ENCODE measurements at places on chromosomes 5 and 9. TPM values are rescaled to one million over a fixed set of nuclear protein-coding genes. Genes with fewer than 3 reads are reported as not detected.
A peak's percentile ranks its signal among the peaks of the same experiment; 100 is the strongest.

SLC38A9 gene
- total RNA-seq = 40.2 TPM

NSUN2 gene
- total RNA-seq = 81.8 TPM

BRINP1 gene
- total RNA-seq = 0.11 TPM

LRRC14B gene
- not detected for total RNA-seq

SPTLC1 gene
- total RNA-seq = 119 TPM

DNA sequence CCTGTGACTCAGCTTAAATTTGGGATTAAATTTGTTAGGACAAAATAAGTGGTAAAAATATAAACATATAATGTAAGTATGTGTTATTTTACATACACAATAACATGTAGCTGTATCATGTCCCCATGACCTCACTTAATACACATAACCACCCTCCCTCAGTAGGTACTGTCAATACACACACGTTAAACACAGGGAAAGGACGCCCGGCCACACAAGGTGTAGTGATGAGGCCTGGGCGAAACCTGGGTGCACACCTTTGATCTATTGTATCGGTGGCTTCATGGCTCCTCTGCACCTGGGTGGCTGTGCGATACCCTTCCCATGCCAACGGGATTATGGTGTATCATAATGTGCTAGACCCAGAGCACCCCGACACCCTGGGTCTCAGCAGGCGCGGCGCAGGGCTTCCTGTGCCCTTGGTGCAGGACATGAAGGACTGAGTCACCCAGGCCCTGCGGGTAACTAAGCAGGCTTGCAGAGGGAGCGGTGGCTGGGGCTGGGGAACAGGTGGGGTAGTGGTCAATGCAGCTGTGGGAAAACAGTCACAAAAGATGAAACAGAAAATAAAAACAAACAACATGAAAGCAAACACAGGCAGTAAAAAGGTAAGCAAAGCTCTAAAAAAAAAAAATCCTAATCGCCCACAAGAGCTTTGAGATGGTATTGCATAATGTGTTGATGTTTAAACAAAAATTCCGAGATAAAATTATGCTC lies 127.5 kb upstream of the RETREG1 start:
- DNase-seq = no peak

DNA sequence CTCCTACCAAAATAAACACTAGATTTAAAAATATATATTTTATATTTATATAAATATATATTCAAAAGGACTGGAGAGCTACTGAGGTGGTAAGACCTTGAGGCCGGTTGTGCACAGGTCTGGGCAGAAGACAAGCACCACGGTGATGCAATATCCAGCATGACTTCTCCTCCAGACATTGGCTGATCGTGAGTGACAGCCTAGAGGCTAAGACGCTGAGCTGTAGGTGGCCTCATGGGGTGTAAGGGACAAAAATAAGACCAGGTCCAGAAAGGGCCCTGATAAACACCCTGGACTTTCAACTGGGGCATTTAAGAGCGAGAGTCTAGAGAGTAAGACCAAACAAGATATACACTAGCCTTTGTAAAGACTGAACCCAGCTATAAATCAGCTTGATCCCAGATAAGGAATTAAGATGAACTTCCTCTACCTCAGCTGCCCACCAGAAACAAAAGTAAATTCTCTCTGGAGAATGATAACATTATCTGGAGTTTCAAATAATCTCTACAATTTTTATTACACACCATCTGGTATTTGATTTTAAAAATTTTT lies 14.2 kb upstream of the C5orf47 start:
- DNase-seq = no peak

DNA sequence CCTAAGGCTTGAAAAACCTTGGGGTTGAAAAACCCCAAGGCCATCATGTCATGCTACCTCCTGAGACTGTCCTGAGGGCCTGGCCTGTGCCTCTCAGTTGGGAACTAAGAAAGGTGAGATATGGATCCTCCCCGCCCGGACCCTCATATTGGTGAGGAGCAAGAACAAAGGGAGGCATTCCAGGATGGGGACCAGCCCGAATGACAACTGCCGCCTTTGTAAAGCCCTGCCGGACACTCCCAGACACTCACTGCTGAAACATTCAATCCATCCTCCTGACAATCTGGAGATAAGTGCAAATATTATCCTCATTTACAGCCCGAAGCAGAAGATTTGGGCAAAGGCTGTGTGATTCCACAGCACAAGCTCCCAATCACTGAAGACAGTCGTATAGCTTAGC lies 298.3 kb downstream of the NSG2 start:
- no peak for DNase-seq

DNA sequence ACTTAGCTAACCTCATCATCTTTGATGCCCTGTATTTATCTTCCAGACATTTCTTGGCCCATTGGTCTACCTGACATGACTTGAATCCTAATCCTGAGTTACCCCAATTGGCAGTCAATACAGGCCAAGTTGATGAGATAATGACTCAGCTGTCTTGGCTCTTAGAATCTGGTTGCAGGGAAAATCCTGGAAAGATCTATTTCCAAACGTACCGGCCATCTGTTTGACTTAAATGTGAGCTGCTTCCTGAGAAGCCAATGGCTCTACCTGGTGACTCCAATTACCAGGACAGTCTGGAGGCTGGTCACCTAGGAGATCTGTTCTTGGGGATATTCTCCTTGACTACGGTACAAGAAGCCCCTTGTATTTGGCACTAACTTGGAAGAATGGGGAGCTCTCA lies 475.2 kb upstream of the BRINP1 start:
- DNase-seq = no peak

- no peak for DNase-seq
Measured at GRCh38 chr9:13383216-13383615, 103.7 kb upstream of the MPDZ start.

- no peak for DNase-seq
Measured at GRCh38 chr5:151651997-151652645, 34.6 kb downstream of the SPARC start.

GRCh38 chr9:3359048-3359692 lies 166.6 kb downstream of the RFX3 start:
- no peak for DNase-seq

DNA sequence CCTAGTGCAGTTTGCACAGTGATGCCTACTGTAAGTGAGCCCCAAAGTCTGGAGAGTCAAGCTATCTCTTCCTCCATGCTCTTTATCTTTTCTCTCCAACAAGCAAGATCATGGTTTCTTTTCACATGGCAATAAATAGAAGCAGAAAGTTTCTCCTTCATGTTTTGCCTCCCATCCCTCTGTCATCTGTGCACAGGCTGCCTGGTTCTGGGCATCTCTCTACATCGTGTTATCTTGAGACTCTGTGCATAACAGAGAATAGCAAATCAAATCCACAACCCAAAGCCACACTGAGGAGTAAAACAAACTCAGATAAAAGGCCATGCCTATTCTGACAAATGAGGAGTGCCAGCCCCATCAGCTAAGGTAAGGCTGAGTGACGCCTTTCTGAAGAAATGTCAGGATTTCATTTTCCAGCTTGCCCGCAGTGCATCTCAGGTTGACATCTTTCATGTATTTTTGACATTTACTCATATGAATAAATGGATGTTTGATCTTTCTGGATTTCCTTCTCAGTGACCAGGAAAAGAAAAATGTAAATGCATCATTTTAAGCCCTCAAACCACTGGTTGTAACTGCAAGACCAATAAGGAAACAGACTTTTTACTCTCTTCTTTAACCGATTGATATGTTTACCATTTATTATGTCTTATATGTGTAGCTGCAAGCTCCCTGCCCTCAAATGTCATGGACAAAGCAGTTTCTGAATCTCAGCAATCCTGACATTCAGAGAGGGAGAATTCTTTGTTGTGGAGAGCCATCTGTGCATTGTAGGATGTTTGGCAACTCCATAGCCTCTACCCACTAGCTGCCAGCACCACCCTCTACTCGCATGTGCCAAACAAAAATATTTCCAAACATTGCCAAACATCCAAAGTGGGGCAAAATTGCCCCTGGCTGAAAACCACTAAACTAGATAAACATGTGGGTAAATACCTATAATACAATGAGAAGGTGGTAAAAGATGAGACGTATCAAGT lies 49.2 kb upstream of the ACO1 start:
- DNase-seq = no peak

DNA sequence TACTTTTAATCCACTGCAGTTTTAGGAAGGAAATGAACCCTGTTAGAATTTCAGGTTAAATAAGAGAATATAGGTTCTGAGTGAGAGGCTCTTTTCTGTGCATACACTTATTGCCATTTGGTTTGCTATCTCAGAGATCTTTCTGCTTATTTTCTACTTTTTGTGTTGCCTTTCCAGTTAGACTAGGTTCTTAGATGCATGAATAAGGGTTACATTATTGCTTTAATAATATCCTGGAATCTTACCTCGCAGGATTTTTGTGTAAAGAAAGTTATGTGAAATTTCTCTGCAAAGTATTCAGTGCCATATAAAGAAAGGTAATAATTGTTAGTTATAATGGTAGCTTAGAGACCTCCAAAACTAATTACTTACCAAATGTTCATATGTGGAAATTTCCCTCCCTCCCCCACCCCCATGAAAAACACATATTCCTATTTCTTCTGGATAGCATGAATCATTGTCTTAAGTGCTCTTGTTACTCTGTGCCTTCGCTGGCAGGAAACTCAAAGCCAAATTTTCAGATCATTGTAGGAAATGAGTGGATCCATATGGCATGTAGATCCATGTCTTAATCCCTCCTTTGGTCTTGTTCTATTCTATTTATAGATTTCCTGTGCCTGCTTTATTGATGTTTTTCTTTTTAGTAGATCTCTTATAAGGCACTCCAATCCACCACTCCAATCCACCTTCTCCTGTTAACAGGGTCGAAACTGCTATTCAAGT lies 2.7 kb upstream of the APBA1 start:
- DNase-seq = peak; percentile 71

GRCh38 chr9:135865531-135865930 lies 41.8 kb downstream of the CAMSAP1 start:
- no peak for DNase-seq

DNA sequence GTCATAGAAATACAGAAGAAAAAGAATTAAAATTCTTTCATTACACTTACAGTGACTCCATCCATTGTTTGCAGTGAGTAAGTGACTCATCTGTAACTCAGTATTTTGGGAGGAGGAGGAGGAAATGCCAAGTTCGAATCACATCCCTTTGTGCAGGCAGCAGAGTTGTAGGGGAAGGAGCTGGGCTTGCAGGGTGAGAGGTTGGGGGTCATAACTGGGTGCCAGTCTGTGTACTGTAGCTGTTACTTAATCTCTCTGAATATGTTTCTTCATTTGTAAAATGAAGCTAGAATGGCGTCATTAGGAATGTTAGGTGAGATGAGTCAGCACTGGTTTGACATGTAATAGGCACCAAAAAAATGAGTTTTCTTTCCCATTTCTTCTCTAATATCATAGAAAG lies 235.7 kb upstream of the ADAMTSL1 start:
- peak; percentile 92 for DNase-seq

DNA sequence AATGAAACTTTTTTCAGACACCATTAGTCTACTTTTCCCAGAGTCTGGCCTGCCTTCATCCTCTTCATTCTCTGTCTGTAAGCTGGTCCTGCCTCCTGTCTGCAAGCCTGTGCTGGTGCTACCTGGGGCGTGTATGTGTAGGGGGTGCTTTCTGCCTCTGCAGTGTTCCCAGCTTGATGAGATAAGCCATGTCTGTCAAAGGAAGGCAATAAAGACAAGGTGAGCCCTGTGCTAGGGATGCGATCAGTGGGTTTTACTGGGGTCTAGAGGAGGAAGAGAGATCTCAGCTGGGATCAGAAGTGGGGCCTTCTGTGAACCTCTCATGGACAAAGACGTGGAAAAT lies 78.0 kb upstream of the TGFBR1 start:
- no peak for DNase-seq

DNA sequence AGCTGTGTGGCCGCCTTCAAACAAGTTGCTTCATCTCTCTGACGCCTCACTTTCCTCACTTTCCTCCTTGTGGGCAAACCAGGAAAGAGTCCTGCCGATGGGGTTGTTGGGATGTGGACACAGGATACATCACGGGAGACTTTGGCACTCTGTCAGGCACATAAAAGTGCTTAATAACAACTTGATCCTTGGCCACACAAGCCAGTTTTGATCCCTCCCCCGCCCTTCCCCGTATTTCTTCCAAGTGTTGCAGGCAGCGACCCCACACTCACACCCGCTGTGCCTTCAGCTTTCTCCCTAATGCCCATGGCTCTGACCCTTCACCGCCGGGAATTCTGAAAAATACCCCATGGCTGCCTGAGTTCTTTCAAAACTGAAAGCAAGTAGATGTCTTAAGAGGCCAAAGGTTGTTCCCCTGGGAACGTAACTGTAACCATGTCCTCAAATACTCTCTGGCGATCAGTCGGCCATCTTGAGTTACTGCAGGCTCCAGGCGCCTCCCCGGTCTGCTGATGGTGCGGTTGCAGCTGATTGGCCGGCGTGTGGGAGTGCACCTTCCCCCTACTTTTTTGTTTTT lies 59.8 kb downstream of the ARHGEF37 start:
- no peak for DNase-seq

GRCh38 chr5:149869411-149869821 lies 75.2 kb downstream of the PDE6A start:
- DNase-seq = no peak

DNA sequence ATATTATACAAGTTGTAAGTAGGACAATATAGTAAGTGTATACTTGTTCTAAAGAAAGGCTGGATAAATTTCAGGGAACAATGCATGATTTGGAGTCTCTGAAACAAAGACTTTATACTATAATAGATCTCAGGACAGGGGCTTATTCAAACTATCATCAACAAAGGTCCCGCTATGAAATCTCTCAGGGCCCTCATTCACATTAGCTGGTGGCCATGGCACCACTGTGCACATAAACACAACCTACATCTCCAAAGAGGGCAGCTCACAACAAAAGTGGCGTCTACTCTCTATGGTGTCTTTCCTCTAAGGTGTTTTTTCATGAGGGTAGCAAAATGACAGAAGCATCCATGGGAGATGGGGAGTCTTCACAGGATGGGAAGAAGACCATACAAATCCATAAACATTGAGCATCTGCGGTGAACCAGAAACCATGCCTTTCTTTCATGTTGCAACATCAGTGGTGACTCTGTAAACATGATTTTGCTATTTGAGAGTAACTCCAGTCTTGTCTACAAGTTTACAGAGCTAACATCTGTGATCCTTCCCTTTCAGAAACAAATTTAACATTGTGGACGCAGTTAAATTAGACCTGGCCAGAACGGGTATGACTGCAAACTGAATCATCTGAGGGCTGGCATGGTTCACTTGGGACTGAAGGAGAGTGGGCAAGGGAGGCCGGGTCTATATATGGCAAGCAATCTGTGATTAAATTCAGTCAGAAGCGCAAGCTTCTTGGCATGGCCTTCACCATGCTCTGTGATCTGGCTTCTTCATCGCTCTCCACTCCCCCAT lies 5.5 kb downstream of the TTLL11 start:
- DNase-seq = no peak

- no peak for DNase-seq
Measured at GRCh38 chr9:112493393-112494137, 6.9 kb downstream of the KIAA1958 start.

- no peak for DNase-seq
Measured at GRCh38 chr5:72465601-72466563, 41.3 kb downstream of the ZNF366 start.

GRCh38 chr5:94613583-94613982 lies 4.8 kb downstream of the KIAA0825 start:
- DNase-seq = no peak

Measured in pulmonary artery endothelial cell (primary cell).